ENCODE measurements at places on chromosomes 2 and 18. TPM values are rescaled to one million over a fixed set of nuclear protein-coding genes. Genes with fewer than 3 reads are reported as not detected.

GRCh38 chr2:120140866-120141265, 82.3 kb downstream of the TMEM185B start:
- H3K27ac ChIP-seq = no peak overlapping the region
- H3K4me1 ChIP-seq = no peaks in the 10 kb centered on the region
- no peak overlapping the region for H3K4me3 ChIP-seq
- no peak for DNase-seq
- H3K27me3 ChIP-seq = peaks cover 3% of the 10 kb centered on the region

- no peak overlapping the region for H3K4me3 ChIP-seq
- H3K27me3 ChIP-seq = peaks cover 70% of the 10 kb centered on the region
- no peak overlapping the region for H3K27ac ChIP-seq
- no peaks in the 10 kb centered on the region for H3K36me3 ChIP-seq
- DNase-seq = no peak
Measured at GRCh38 chr2:60533101-60534051, 20.1 kb downstream of the BCL11A start.

DNA sequence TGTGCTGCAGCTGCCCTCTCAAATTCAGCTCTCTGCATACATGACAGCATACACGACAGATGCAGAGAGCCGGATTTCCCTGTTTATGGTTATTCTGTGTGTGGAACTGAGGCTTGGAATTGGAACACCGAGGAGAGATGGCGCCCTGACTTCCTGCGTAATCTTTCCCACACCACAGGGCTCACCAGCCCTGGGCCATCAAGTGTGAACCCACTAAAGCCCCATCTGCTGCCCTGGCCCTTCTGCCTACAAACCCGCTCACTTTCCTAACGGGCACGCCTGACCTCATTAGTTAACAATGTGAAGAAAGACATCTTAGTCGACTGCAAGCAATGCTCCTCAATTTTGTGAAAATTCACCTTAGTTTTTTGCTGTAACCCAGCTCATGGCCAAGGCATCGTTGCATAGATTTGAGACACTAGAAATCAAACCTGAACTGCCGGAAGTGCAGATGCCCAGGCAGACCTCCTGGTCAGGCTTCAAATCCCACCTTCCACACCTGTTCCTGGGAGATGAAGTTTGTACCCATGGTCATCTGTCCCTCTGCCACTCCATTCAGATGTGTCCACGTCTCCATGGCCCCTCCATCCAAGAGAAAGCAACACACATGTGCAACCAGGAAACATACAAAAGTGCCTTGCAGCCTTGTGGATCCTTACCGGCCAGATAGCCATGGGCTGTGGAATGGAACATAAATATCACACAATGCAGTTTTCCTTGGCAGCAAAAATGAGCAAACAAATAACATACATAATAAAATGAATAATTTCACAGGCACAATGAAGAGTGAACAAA, 5.0 kb upstream of the CIDEA start:
- H3K4me3 ChIP-seq = no peak overlapping the region
- no peaks in the 10 kb centered on the region for H3K36me3 ChIP-seq
- DNase-seq = no peak
- H3K27ac ChIP-seq = no peak overlapping the region

DNA sequence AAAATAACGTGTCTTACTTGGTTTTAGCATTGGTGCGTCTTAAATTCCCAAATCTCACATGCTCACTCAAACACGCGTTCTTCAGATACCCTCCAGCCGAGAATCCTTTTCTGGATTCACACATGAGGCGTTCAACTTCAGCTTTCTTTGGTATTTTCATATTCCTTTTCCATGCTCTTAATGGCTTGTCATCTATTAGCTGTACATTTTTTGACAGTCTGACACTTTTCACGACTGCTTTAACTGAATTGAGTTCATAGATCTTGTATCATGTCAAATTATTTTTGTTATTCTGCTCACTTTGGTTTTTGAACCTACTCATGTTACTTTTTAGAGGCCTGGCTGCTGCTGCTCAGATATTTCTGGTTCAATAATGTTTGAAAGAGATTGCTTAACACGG, 59.0 kb downstream of the INPP5D start:
- no peak overlapping the region for H3K4me3 ChIP-seq
- DNase-seq = no peak
- peaks cover 45% of the 10 kb centered on the region for H3K36me3 ChIP-seq
- no peak overlapping the region for H3K27ac ChIP-seq
- H3K4me1 ChIP-seq = peaks cover 43% of the 10 kb centered on the region

GRCh38 chr2:145007093-145007959, 487.4 kb upstream of the ZEB2 start:
- no peak for DNase-seq
- H3K4me3 ChIP-seq = no peak overlapping the region
- H3K36me3 ChIP-seq = no peaks in the 10 kb centered on the region
- H3K27ac ChIP-seq = no peak overlapping the region
- no peaks in the 10 kb centered on the region for H3K4me1 ChIP-seq

- peaks cover 18% of the 10 kb centered on the region for H3K36me3 ChIP-seq
- no peaks in the 10 kb centered on the region for H3K27me3 ChIP-seq
- H3K27ac ChIP-seq = peak overlapping the region; percentile 9
- no peak for DNase-seq
Measured at GRCh38 chr2:168165985-168166901, 81.2 kb downstream of the STK39 start.

DNA sequence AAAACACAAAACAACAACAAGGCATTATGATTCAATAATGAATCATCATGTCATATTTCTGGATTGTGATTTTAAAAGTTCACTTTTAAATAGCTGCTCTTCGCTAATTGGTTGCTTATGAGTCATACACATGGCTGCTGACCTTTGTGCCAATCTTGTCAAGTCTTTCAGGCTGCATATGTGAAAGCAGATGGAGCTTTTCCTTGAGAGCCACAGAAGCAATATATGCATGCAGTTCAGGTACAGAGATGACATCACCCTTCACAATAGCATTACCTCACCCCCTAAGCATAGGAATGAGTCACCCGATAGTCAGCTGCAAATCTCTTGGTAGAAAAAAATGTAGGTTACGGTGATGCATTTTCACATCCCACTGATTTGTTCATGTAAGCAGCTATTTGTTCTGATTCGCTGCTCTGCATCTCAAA, 27.2 kb downstream of the EIF2AK3 start:
- H3K4me3 ChIP-seq = no peak overlapping the region
- H3K27ac ChIP-seq = no peak overlapping the region
- H3K4me1 ChIP-seq = peaks cover 22% of the 10 kb centered on the region
- H3K36me3 ChIP-seq = peaks cover 8% of the 10 kb centered on the region
- no peaks in the 10 kb centered on the region for H3K27me3 ChIP-seq

DNA sequence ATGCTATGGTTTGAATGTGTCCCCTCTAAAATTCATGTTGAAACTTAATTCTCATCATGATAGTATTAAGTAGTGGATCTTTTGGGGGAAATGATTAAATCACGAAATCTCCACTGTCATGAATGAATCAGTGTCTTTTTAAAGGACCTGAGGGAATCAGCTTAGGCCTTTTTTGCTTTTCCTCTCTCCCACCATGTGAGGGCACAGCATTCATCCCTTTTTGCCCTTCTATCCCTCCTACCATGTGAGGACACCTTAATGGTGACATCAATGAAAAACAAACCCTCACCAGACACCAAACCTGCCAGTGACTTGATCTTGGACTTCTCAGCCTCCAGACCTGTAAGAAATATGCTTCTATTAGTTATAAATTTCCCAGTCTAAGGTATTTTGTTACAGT, 247.1 kb upstream of the UBE2E3 start:
- H3K4me1 ChIP-seq = no peaks in the 10 kb centered on the region
- H3K27me3 ChIP-seq = peaks cover 19% of the 10 kb centered on the region
- no peaks in the 10 kb centered on the region for H3K36me3 ChIP-seq
- no peak overlapping the region for H3K27ac ChIP-seq

DNA sequence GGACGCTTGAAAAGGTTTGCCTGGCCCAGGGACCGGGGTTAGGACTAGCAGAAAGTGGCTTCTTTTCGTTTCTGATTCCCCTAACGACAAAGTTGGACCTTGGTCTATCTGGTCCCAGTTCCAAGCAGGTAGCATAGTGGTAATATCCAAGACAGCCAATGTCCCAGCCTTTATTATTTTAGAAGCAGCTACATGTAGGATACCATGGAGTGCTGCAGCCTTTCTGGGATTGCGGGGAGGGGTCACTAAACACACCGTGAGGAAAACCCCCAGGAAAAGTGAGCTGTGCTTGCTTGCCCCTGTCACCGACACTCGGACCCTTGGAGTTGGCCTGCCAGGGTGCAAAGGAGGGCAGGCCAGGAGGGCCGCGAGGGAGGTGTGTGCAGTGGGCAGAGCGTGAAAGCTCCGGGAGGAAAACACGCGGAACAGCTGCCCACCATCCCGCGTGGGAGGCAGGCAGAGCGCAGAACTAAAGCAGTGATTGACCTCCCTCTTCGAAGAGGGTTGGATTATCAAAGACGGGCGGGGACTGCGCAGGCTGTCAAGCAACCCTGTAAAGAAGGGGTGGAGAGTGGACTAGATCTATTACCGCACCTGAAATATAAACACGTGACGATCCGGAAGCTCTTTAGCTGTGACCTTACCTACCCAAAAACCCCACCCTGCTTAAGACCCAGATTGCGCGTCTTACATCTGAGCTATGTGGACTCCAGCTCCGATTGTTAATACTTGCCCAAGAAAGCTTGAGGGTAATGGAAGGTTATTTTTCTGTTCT, 624 bp upstream of the MAP4K3 start:
- DNase-seq = peak; percentile 60
- peaks cover 9% of the 10 kb centered on the region for H3K36me3 ChIP-seq
- H3K27ac ChIP-seq = peak overlapping the region; percentile 81
- peaks cover 37% of the 10 kb centered on the region for H3K4me1 ChIP-seq
- H3K4me3 ChIP-seq = peak overlapping the region; percentile 80

- H3K4me1 ChIP-seq = peaks cover 8% of the 10 kb centered on the region
- H3K27me3 ChIP-seq = no peaks in the 10 kb centered on the region
- peak; percentile 57 for DNase-seq
- H3K27ac ChIP-seq = no peak overlapping the region
- peak overlapping the region; percentile 18 for H3K4me3 ChIP-seq
- peaks cover 18% of the 10 kb centered on the region for H3K36me3 ChIP-seq
Measured at GRCh38 chr2:117835990-117836760, 21.7 kb downstream of the DDX18 start.

DNA sequence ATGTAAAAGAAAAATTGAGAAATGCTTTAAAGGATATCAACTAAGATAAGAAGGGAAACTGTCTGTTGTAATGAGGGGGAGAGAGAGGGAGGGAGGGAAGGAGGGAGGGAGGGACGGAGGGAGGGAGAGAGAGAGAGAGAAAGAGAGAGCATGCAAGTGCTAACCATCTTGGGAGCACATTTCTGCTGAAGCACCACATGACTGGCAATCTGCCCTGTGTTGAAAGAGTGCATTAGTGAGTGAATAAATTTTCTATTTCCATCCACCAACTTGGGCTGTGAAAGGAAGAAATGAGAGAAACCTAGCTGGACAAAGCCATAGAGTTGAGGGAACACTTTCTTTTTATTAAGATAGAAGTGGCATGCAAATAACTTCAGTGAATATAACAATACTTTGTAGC, 110.7 kb downstream of the TMX3 start:
- H3K36me3 ChIP-seq = no peaks in the 10 kb centered on the region
- H3K27me3 ChIP-seq = no peaks in the 10 kb centered on the region

GRCh38 chr2:214103276-214104001, 307.4 kb upstream of the VWC2L start:
- no peaks in the 10 kb centered on the region for H3K36me3 ChIP-seq
- no peak overlapping the region for H3K4me3 ChIP-seq
- no peaks in the 10 kb centered on the region for H3K27me3 ChIP-seq
- DNase-seq = no peak

- H3K27me3 ChIP-seq = no peaks in the 10 kb centered on the region
- no peaks in the 10 kb centered on the region for H3K4me1 ChIP-seq
- no peak overlapping the region for H3K27ac ChIP-seq
- no peak overlapping the region for H3K4me3 ChIP-seq
- H3K36me3 ChIP-seq = no peaks in the 10 kb centered on the region
Measured at GRCh38 chr2:85447222-85447585, 28.7 kb downstream of the SH2D6 start.

DNA sequence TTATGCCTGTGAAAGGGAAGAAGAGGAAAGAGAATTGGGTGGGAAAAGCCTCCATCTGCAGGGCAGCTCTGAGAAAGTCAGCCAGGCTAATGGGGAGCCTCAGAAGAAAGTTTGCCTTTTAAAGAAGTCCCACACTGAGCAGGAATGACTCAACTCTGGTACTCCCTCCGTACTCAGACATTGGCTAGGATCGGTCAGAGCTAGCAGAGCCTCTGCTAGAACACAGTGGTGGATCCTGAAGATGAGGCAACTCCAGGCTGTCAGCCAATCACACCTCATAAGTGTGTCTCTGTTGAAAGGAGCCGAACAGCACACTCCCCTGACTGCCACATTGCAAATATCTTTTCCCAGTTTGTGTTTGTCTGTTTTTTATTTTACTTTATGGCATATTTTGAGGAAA, 96.9 kb downstream of the HNRNPLL start:
- peaks cover 16% of the 10 kb centered on the region for H3K4me1 ChIP-seq
- no peak overlapping the region for H3K27ac ChIP-seq
- peaks cover 7% of the 10 kb centered on the region for H3K27me3 ChIP-seq
- H3K4me3 ChIP-seq = no peak overlapping the region
- peaks cover 4% of the 10 kb centered on the region for H3K36me3 ChIP-seq
- no peak for DNase-seq

GRCh38 chr2:46135228-46135855, 161.9 kb upstream of the EPAS1 start:
- no peak for DNase-seq
- no peaks in the 10 kb centered on the region for H3K4me1 ChIP-seq
- H3K27ac ChIP-seq = no peak overlapping the region
- no peaks in the 10 kb centered on the region for H3K27me3 ChIP-seq
- no peak overlapping the region for H3K4me3 ChIP-seq
- no peaks in the 10 kb centered on the region for H3K36me3 ChIP-seq

DNA sequence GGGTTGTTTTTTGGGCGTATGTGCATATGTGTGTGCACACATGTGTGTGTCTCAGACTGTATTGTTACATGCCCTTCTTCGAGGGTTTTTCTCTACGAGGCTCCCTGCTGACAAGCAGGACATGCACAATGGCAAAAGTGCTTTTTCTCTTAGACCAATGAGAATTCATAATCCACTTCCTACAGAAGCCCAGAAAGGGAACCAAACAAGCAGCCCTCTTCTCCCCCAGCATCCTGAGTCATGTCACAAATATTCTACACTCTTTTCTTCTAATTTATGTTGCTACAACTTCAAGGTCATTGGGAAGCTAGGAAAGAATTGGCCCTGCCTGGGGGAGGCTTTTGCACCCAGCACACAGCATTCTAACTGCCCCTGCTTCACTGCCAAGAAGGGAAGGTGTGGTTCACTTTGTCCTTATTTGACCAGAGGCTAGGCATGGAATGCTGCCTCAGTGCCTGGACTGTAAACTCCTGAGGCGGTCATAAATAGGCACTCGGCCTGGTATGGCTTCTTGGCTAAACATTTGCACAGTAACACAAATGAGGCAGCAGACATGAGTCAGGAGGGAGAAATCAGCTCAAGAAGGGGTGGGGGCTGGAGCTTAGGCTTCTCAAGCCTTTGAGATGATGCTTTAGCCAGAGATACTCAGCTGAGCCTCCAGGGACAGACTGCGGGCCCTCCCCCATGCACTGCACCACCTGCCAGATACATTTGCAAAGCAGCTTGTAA, 92.7 kb upstream of the KLF7 start:
- H3K4me3 ChIP-seq = no peak overlapping the region
- H3K27ac ChIP-seq = no peak overlapping the region
- peaks cover 2% of the 10 kb centered on the region for H3K4me1 ChIP-seq
- peaks cover 12% of the 10 kb centered on the region for H3K27me3 ChIP-seq

Gene PECR
- total RNA-seq = 21.6 TPM

Gene SETBP1
- 30.3 TPM for total RNA-seq

Gene SLC9A4
- total RNA-seq = 0.18 TPM

Gene SCYGR1
- not detected for total RNA-seq

Gene POTEI
- total RNA-seq = not detected

Gene SEC11C
- 127 TPM for total RNA-seq

Gene SPDYA
- total RNA-seq = 1.6 TPM

Gene TLX2
- total RNA-seq = 1.3 TPM

Gene ZBTB7C
- 0.09 TPM for total RNA-seq

Gene LYPD1
- not detected for total RNA-seq

Gene RAB6D
- total RNA-seq = not detected
